ENCODE measurements at places on chromosomes 2 and 18.

DNA sequence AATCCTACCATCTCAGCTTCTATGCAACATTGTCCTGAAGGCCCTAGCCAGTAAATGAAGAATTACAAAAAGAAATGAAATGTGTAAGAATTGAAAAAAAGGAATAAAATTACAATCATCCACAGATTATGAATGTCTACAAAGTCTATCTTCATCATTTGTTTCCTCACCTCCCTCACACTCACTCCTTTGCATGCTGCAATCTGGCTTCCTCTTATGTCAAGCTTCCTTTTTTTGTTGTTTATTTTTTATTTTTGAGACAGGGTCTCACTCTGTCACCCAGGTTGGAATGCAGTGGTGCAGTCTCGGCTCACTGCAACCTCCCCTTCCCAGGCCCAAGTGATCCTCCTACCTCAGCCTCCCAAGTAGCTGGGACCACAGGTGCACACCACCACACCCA is 129.0 kb downstream of the CABYR start:
- DNase-seq = no peak

GRCh38 chr2:187446711-187447110 is 1.3 kb downstream of the CALCRL start:
- DNase-seq = no peak

- peak; percentile 62 for DNase-seq
These were observed at the start of gene ZNF514 for GRCh38 chr2:95159690-95160449. TSS of gene ZNF514 (minus strand) at chr2:95159848. CDS start at chr2:95153253, 6,595 bp downstream.

DNA sequence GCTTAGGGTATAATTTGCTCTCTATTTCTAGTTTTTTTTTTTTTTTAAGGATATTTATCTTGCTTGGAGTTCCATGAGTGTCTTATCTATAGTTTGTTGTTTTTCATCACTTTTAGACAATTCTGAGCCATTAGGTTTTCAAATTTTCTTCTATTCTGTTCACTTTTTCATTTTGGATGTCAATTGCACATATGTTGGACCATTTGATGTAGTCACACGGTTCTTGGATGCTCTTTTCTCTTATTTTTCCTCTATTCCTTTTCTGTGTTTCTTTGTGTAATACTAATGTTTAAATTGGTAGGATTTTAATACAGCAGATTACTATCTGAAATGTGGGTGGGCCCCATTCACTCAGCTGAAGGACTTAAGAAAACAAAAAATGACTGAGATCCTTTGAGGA is 292.6 kb downstream of the CALCRL start:
- DNase-seq = no peak

GRCh38 chr2:212727751-212728150 is 189.1 kb upstream of the ERBB4 start:
- DNase-seq = no peak

DNA sequence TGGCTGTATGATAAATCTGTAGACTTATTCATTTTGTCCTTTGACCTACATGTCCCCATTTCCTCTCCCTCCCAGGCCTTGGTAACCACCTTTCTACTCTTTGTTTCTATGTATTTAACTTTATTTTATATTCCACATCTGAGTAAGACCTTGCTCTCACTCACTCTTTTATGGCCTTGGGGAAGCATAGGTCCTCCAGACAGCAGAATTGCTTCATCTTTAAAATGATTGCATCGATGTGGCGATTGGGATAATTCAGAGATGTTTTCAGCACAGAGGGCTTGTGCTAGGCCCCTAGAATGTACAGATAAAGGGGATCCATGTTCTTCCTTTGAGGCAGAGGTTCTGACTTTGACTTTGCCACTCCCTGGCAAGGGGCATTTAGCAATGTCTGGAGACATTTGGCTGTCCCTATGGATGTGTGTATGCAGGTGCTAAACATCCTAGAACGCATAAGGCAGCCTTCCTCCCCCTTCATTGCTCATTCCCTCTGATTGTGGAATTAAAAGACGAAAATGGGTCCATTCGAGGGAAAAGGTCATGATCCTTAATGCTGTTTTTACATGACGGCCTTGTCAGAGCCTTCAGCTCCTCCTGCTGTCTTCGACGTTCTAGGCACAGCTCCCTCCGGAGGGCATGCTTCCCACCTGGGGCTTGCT is 1.2 kb upstream of the GPR39 start:
- no peak for DNase-seq

DNA sequence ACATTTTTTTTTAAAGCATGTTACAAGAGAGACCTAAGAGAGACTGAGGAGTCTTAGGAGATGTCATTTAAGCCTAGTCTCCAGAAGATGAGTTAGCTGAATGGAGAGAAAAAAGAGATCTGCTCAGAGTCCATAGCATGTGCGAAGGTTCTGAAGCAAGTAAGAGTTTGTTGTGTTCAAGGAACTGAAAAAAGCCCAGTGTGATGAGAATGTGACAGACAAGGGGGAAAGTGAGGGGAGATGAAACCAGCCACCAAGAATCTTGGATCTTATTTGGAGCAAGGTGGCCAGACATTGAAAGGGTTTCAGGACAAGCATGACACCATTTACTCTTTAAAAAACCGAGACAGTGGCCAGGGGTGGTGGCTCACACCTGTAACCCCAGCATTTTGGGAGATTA is 5.2 kb upstream of the MOB1A start:
- DNase-seq = no peak

GRCh38 chr18:63079114-63079513 is 240.5 kb downstream of the BCL2 start:
- DNase-seq = no peak

- no peak for DNase-seq
These were observed 65.0 kb downstream of the SCG2 start for GRCh38 chr2:223537115-223537514.

GRCh38 chr2:217415316-217415715 is 555.5 kb upstream of the TNP1 start:
- no peak for DNase-seq

- no peak for DNase-seq
These were observed 725.6 kb upstream of the ID2 start for GRCh38 chr2:7956126-7956689.

DNA sequence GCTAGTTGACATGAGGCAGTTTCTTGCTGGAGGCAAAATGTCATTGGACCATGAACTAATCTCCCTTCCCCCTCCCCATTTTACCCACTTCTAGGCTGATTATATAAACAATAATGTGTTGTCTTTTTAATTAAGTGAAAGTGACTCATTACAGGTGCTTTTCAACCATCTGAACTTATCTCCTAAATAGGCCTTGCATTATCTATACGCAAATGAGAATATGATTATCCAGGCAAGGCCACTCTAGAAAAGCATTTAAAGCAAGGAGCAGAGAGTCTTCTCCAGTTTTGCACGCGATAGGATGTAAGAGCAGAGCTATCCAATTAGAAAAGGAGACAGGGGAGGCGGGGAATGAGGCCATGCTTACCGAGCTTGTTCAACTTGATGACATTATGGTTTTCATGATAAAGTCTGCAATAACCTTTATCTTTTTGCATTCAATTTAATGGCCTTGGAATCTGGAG is 286.1 kb upstream of the SIX3 start:
- DNase-seq = peak; percentile 86

DNA sequence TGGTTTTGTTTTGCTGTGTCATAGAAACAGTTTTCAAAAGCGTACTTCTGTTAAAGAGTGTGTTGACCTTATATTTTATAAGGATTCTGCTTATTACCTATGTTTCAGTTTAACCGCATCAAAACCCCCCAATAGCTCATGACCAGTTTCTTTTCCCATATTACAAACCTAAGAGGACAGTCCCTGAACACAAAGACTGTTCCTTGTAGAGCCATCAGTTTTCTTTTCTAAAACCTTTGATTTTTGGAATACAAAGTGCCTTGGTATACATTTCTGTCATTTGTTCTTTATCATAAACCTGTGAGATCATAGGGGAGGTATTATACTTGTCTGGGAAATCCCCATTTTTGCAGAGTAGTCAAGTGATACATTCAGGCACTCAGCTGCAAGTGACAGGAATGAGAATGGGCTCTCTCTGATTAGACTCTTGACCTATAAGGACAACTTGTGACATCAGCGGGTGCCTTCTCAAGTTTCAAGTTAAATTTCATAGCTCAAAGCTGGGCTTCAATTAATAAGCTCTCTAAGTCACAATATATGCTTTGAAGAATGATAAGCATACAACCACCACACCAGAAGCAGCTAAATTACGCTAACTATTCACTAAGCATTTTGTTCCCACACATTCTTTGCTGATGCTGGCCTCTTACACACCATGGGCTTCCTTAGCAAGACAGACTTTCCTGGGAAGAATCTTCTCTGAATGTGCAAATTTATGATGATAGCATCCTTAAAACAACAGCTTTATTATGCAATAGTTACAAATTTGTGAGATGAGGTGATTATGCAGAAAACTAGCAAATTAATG is 97.5 kb upstream of the CD302 start:
- DNase-seq = no peak

DNA sequence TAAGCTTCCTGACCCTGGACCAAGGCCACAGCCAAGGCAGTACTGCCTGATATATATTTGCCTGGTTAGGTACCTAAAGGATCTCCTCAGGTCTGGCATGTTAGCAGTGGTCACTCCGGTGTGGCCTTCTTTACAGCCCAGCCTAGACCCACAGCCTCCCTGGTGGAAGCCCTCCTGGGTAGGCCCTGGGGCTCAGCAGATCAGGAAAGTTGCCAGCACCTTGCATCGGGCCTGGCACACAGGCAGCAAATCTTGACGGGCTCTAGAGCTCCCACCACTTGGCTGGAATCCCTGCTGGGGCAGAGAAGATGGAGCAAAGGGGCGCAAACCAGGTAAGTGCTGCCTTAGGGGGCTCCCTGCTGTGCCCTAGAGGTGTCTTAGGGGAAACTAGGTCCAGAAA is 40.9 kb upstream of the ATP6V1B1 start:
- no peak for DNase-seq

DNA sequence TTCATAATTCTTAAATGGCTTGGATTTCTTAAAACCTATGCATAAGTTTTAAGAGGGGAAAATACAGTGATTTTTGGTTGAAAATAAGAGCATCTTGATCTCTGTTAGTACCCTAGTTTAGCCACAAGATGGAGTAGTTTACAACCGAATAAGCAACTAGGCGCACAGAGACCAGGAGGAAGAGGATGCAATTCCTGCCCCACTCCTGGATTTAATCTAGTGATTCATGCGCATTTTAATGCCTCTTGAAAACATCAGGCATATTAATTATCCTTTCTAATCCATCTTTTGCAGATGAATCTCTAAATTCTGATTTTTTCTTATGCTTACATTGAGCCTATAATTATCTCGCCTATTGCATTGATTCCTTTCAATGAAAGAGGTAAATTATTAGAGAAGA is 76.7 kb downstream of the MRPS9 start:
- DNase-seq = peak; percentile 55

DNA sequence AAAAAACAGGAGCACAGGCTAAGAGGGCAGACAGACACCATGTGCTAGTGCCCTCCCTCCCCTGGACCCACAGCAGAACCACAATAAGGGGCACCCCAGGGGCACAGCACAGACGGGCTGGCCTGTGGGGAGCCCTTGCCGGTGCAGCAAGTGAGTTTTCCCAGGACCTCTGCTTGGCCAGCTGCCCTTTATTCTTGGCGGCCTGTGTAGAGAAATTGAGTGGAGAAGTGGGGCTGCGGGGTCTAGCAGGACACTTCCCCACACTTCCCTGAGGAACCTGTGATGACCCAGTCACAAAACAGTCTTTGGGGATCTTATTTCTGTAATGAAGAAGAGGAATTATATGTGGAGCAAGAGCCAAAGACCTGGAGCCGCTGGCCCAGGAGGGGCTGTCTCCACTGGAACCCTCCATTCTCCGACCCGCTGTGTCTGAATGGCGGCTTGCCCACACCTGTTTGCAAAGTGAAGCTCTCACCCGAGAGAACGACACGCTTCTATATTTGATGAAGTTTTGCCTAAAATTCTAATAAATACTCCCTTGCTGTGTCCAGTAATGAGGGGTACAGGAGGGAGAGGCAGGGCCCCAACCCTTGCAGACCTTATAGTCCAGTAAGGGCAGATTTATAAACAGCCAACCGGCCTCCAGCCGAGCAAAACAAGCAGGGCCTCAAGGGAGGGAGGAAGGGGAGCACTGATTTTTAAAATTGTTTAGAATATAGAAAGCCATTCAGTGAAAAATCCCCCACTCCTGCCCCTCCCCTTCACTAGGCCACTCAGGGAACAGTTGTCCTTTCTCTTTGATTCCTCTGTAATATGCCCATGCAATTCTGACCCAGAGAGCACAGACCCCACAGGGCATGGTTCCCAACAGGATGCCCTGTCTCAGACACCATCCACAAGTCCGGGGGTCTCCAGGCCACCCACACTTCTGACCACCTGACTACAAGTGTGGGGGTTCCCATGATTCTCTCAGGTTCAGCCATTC is 44.7 kb upstream of the SNED1 start:
- no peak for DNase-seq

GRCh38 chr2:232203936-232204335 is 174.6 kb upstream of the ALPP start:
- DNase-seq = no peak

- DNase-seq = no peak
These were observed 51.2 kb downstream of the SPIRE1 start for GRCh38 chr18:12606592-12607315.

- no peak for DNase-seq
These were observed 59.6 kb upstream of the C2orf15 start for GRCh38 chr2:99081891-99082290.

GRCh38 chr2:183519371-183520056 is 395.3 kb downstream of the NUP35 start:
- DNase-seq = peak; percentile 55

- DNase-seq = no peak
These were observed 674.3 kb upstream of the REG3G start for GRCh38 chr2:78351208-78351607.

DNA sequence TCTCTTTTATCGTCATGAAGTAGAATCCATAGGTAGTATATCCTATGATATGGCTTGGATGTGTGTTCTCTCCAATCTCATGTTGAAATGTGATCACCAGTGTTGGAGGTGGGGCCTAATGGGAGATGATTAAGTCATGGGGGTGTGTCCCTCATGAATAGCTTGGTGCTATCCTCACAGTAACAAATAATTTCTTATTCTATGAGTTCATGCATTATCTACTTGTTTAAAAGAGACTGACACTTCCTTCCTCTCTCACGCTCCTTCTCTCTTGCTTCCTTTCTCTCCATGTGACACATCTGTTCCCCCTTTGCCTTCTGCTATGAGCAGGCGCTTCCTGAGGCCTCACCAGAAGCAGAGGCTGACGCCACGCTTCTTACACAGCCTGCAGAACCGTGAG is 165.6 kb downstream of the MREG start:
- DNase-seq = no peak

Data from NCI-H2081 (cell line).